ENCODE measurements at places on chromosomes 2 and 18.
A peak's percentile ranks its signal among the peaks of the same experiment; 100 is the strongest.

DNA sequence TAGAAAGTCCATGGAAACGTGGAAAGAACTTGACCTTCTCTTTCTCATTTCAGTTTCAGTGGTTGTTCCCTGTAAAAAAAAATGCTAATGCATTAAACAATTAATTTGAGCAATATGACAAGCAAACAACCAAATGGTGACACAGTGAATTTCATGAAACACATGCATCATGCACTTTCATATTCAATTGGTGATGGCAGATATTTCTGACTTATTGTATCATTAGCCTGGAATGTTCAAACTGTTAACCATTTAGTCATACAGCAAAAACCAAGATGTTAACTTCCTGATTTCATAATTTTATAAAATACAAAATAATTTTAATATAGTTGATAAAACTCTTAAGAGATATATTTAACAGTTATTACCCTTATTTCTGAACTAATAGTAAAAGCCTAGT, 85.5 kb downstream of the SCN1A start:
- DNase-seq: no peak

- DNase-seq: no peak
Measured at GRCh38 chr2:10059016-10059351, 15.6 kb downstream of the KLF11 start.

- no peak for DNase-seq
Measured at GRCh38 chr18:57015451-57015850, 131.4 kb upstream of the BOD1L2 start.

DNA sequence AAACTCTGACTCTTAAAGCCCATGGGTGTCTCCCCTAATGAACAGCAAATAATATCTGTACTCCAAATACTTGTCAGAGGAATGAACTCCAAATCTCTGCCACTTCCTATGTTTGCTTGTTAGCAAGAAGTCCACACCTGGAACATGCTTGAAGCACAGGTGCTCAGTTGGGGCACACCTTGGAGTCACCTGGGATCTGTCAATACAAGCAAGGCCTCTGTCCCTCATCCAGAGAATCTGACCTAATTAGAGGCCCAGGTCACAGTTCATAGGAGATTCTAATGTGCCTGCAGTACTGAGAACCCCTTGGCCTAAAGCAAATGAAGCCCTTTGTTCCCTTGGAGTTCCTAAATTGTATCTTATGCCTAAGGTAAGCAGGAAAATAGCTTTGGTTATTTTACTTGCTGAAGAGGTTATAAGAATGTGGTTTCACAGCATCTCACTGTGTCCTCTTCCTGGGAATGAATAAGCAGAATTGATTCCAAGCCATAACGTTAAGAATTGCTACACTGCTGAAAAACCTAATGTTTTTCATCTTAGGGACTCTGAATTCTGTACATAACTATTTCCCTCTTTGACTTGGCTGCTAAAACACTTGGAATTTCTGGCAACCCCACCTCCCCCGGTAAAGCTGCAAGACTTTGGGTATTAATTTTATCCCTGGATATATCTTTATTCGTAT, 113.4 kb downstream of the PIEZO2 start:
- DNase-seq: no peak

GRCh38 chr2:118046634-118047210, 32.9 kb upstream of the CCDC93 start:
- no peak for DNase-seq

- no peak for DNase-seq
Measured at GRCh38 chr2:18408638-18409037, 151.8 kb downstream of the RDH14 start.

DNA sequence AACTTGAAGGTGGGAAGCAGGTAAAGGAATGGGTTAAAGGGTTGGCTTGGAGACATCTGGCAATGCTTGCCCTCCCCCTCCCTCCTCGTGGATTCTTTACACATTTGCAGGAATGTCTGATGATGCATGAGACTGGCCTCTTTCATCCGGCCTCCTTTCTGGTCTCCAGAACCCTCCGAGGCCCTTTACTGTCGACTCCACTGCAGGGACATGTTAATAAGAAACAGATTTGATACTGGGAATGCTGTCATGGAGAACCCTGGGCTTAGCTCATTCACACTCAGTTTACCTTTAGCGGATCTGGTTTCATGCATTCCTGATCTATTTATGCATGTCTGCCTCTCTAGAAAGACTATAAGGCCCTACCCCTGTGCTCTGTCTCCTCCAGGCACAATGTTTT, 238.7 kb downstream of the TGIF1 start:
- DNase-seq: peak; percentile 89

- no peak for DNase-seq
Measured at GRCh38 chr18:79805211-79805887, 7.6 kb downstream of the KCNG2 start.

GRCh38 chr2:163528640-163529217, 207.1 kb downstream of the FIGN start:
- DNase-seq: no peak

DNA sequence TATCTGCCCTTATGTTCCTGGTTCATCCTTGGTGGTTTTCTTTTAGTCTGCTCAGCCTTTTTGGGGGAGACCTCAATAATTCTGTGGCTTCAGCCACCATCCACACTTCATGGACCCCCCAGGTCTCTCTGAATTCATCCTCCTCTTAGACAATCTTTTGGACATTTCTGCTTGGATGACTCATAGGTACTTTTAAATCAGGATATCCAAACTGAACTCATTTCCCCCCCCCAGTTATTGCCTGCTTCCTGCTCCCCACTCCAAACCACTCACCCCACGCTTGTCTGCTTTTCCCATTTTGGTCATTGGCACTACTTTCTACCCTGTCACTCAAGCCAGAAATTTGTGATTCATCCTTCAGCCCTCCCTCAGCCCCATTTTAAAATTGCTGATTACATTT, 78.5 kb downstream of the TANC1 start:
- DNase-seq: no peak

- DNase-seq: no peak
Measured at GRCh38 chr2:27790796-27791195, 19.3 kb downstream of the MRPL33 start.

GRCh38 chr2:11348209-11348749, 3.8 kb upstream of the ROCK2 start:
- no peak for DNase-seq

GRCh38 chr2:10343191-10343590, 40.5 kb downstream of the HPCAL1 start:
- no peak for DNase-seq

DNA sequence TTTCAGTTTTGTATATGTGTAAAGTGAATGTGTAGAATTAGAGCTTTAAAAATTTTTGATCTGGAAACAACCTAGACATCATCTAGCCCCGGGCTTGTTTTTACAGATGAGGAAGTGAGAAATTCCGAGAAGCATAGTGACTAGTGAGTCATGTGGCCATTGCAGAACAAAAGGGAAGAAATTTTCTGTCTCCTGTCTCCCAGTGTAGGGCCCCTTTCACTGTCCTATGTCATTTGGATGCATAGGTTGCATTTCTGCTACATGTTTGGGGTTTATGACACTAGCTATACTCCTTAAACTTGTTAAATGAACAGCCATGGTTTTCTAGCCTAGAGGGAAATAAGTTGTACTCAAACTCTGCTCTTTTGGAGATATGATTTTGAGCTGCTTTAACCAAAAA, 84.6 kb downstream of the PLCL1 start:
- DNase-seq: no peak

- no peak for DNase-seq
Measured at GRCh38 chr2:14303366-14304115, 329.0 kb upstream of the LRATD1 start.

DNA sequence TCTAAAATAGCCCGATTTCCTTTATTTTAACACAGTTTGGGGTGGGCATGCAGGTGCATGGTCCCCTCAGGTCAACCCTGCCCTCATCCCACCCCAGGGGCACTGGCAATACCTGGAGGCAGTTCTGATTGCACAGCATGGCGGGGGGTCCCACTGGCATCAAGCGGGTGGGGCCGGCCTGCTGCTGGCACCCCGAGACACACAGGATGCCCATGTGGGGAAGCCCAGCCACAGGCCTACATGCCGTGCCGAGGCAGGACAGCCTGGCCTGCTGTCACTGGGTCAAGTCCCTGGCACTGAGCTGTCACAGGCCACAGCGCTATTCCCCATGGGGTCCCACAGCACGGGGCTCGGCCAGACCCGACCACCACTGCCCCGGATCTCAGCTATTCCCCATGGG, 11.9 kb upstream of the KCNG2 start:
- no peak for DNase-seq

GRCh38 chr2:18297534-18298058, 262.9 kb downstream of the RDH14 start:
- no peak for DNase-seq

DNA sequence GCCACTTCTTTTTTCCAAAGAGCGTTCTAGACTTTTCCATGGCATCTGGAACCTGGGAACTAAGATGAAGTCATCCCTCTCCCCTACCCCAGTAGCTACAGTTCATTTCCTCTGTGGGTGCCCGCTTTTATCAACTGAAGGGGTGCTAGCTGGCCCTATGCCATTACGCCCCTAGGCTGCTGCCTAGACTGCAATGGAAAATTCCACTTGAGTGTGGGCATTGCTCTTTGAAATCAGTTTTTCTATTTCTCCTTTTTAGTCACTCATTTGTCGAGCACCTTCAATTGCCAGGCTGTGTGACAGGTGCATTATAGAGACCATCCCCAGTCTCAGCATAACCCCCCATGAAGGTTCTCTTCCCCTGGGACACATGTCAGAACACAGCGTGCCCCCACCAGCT, 7.3 kb downstream of the TEX51 start:
- no peak for DNase-seq

DNA sequence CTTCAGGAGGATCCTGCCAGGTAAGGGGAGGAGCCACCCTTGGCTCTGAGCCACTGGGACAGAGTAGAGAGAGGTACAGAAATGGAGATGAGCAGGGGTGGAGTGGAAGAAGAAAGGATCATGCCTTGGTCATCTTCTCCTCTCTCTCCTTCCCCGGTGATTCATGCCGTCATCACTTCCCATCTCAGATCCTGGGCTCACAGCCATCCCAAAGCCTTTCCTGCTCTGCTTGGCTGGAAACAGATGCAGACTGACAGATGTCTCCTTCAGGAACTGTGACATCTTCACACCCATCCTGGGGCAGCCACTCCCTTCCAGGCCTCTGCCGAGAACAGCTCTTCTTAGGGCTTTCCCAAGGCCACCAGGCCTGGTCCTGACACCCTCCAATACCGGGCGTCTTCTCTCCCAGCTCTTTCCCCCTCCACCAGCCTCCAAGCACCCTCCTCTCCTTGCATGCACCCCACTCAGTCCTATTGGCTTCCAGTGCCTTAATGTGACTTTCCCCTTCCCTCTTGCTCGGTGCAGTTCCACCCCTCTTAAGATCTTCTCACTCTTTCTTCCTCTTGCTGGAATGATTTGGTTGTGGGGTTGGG, 58.3 kb upstream of the TNP1 start:
- DNase-seq: peak; percentile 39

- DNase-seq: peak; percentile 31
Measured at GRCh38 chr2:18719978-18720775, 130.8 kb upstream of the NT5C1B start.

DNA sequence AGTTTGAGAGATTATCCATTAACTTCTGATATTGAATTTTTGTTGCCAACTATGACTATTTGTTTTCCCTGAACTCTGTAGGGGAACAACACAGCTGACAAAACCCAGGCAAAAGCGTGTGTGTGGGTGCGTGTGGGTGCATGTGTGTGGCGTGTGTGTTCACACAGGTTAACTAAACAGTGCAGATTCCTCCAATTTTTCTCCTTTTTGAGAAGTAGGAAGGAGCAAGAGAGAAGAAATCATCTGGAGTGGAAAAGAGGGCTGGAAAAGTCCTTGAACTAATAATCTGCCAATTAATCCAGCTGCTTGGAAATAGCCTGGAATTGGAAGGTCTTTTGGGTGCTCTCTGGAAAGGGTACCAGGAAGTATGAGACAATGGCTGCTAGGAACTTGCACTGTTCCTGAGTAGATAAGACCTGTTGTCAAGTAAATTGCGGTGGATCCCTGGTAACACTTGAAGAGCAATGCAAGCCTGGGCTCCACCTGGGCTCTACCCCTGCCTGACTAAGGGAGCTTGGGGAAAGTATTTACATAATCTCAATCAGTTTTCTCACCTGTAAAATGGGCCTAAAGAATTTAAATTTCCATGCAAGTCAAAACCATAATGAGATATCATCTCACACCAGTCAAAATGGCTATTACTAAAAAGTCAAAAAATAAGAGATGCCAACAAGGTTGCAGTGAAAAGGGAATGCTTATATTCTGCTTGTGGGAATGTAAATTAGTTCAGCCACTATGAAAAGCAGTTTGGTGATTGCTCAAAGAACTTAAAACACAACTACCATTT, 40.5 kb upstream of the IL1R1 start:
- DNase-seq: no peak
